ENCODE measurements at places on chromosomes 7 and 10. TPM values are rescaled to one million over a fixed set of nuclear protein-coding genes. Genes with fewer than 3 reads are reported as not detected.

- DNase-seq = no peak
- no peak overlapping the region for H3K4me3 ChIP-seq
- no peak overlapping the region for H3K27ac ChIP-seq
- H3K27me3 ChIP-seq = 0 out of 2 replicates have a peak, but pooled peaks cover 3% of the 10 kb centered on the region
- no peaks in the 10 kb centered on the region for H3K4me1 ChIP-seq
- no peaks in the 10 kb centered on the region for H3K36me3 ChIP-seq
These were observed 248.1 kb downstream of the ABCA13 start for GRCh38 chr7:48419401-48419800.

DNA sequence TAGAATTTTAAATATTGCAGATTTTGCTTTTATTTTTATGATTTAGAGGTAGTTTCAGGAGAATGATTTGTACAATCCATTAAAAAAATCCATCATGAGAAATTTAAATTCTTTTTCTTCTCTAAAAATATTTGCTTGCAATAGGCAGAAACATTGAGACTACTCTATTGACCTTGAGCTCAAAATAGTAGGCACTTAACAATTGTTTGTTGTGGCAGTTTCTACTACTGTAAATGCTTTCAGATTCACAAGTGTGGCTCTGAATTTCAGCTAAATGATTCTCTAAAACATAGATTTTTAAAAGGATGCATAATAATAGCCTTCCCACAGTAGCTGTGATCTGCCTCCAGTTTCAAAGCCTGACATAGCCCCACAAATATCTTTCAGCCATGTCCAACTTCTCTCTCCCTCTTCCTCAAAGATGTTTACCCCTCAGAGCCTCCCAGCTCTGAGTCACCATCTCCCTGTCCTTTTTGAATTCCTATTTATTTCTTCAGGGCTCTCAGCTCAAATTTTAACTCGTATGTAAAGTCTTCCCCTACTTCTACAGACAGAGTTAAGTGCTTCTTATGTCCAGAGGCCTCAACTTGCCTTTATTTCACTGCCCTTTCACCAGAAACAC, 160.5 kb downstream of the AOAH start:
- no peak for DNase-seq
- H3K36me3 ChIP-seq = no peaks in the 10 kb centered on the region
- H3K4me3 ChIP-seq = no peak overlapping the region
- no peak overlapping the region for H3K27ac ChIP-seq
- no peaks in the 10 kb centered on the region for H3K27me3 ChIP-seq

The SEC23IP gene
- total RNA-seq = 46.7 TPM

GRCh38 chr7:7321681-7322080, 139.3 kb downstream of the C1GALT1 start:
- H3K27me3 ChIP-seq = no peaks in the 10 kb centered on the region
- no peaks in the 10 kb centered on the region for H3K4me1 ChIP-seq
- no peak overlapping the region for H3K27ac ChIP-seq
- peak; percentile 52 for DNase-seq

The ITGB8 gene
- total RNA-seq = 35.0 TPM

DNA sequence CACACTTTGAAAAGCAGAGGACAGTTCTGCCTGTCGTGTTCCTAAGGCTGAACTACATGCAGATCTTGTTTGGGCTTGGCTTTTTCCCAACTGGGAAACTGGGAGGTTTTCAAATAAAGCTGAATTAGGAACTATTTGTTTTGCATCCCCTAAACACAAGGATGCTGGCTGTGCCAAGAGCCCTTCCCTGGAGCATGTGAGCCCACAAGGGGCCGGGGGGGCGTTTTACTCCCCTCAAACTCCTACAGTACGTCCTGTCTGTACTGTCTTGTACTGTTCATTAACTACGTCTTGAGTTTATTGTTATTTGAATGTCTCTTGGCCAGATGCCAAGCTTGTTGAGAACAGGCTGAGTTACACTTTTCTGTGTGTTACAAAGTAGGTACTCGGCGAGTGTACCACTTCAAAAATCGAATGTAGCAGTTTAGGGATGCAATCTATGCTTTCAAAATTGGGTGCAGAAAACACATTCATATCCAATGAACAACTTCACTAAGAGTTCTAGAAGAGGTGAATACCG, 94.9 kb downstream of the GFRA1 start:
- DNase-seq = no peak
- H3K27me3 ChIP-seq = no peaks in the 10 kb centered on the region
- H3K27ac ChIP-seq = no peak overlapping the region
- no peak overlapping the region for H3K4me3 ChIP-seq

The EN2 gene
- total RNA-seq = 0.81 TPM

The PIP gene
- not detected for total RNA-seq

The AZGP1 gene
- not detected for total RNA-seq

The NKX1-2 gene
- 0.56 TPM for total RNA-seq

DNA sequence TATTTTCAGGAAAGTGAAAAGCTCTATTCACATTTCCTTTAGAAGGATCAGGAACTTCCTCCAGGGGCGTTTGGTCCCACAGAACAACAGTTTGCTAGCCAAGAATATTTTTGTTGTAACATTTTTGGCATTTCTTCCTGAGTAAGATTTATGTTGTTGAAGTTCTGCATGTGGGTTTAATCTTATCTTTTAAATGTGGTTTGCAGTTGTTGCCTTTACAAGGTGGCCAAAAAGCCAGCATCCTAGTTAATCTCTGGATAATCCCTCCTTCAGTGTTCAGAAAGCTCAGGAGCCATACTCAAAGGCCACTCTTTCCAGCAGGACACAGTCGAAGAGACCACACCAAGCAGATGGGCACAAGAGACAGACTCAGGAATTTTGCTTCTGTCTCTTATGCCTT, 30.0 kb downstream of the SLC26A4 start:
- peaks cover 52% of the 10 kb centered on the region for H3K4me1 ChIP-seq
- no peaks in the 10 kb centered on the region for H3K36me3 ChIP-seq
- no peak overlapping the region for H3K4me3 ChIP-seq
- peak; percentile 75 for DNase-seq

The CALHM1 gene
- total RNA-seq = 0.13 TPM

- H3K4me3 ChIP-seq = no peak overlapping the region
- no peaks in the 10 kb centered on the region for H3K36me3 ChIP-seq
- no peak overlapping the region for H3K27ac ChIP-seq
- no peaks in the 10 kb centered on the region for H3K27me3 ChIP-seq
These were observed 1063.4 kb upstream of the GHITM start for GRCh38 chr10:83075815-83076355.

- no peak overlapping the region for H3K4me3 ChIP-seq
- no peaks in the 10 kb centered on the region for H3K36me3 ChIP-seq
- H3K27ac ChIP-seq = no peak overlapping the region
- H3K27me3 ChIP-seq = no peaks in the 10 kb centered on the region
These were observed 306.2 kb downstream of the FRMD4A start for GRCh38 chr10:14024329-14025202.

GRCh38 chr10:15715619-15716227, 4.0 kb downstream of the ITGA8 start:
- H3K27me3 ChIP-seq = no peaks in the 10 kb centered on the region
- DNase-seq = peak; percentile 12
- no peak overlapping the region for H3K27ac ChIP-seq

DNA sequence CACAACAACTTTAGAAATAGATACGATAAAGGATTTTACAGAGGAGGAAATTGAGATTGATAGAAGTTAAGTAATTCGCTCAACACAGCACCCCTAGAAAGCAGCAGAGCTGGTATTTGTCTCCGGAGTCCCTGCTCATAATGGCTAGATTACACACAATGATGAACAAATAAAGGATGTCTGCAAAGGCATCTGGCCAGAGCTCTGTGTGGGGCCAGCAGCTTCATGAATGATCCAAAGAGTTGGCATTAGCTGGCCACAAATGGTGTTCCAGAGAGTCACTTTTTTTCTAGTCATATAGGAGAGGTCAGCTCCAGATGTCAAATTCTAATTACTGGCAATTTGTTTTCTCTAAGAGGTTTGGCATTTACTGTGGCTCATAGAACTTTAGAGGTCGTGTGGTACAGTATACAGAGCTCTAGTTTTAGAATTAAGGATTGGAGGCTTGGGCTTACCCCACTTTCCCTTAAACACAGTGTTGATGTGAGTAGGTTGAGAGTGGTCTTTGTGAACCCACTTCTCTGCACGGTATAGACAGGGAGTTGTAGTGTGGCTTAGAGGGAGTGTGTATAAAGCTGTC, 186.2 kb downstream of the BICC1 start:
- no peaks in the 10 kb centered on the region for H3K36me3 ChIP-seq
- no peak overlapping the region for H3K4me3 ChIP-seq
- H3K4me1 ChIP-seq = peaks cover 17% of the 10 kb centered on the region
- H3K27ac ChIP-seq = no peak overlapping the region

GRCh38 chr7:96740130-96740529, 30.5 kb upstream of the SEM1 start:
- H3K4me1 ChIP-seq = no peaks in the 10 kb centered on the region
- no peaks in the 10 kb centered on the region for H3K36me3 ChIP-seq
- no peak for DNase-seq
- H3K27ac ChIP-seq = no peak overlapping the region

The SLC39A12 gene
- not detected for total RNA-seq

DNA sequence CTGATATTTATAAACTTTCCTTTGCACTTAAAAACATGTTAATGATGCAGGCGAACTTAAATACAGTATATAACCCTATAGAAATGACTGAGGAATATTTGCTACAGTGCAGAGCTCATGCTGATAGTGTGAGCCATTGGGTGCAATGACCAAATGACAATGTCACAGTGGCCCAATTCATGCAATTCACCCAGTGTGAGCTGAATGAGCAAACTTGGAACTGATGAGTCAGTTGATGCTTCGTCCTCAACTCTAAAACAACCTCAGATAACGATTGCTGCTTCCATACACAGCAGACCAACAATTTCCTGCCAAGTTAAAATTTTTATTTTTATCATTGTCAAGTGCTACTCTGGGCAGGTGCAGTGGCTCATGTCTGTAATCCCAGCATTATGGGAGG, 12.1 kb upstream of the ZC3HAV1L start:
- H3K36me3 ChIP-seq = no peaks in the 10 kb centered on the region
- no peak overlapping the region for H3K27ac ChIP-seq
- no peaks in the 10 kb centered on the region for H3K27me3 ChIP-seq
- H3K4me1 ChIP-seq = no peaks in the 10 kb centered on the region
- DNase-seq = no peak

The AKR1E2 gene
- total RNA-seq = not detected

- H3K27me3 ChIP-seq = no peaks in the 10 kb centered on the region
- H3K4me3 ChIP-seq = no peak overlapping the region
- H3K36me3 ChIP-seq = no peaks in the 10 kb centered on the region
- no peak for DNase-seq
- H3K27ac ChIP-seq = no peak overlapping the region
- H3K4me1 ChIP-seq = peaks cover 3% of the 10 kb centered on the region
These were observed 592.5 kb downstream of the ARL4A start for GRCh38 chr7:13279854-13280435.

GRCh38 chr10:76984559-76985443, 652.8 kb downstream of the KCNMA1 start:
- H3K27me3 ChIP-seq = no peaks in the 10 kb centered on the region
- H3K27ac ChIP-seq = no peak overlapping the region
- no peaks in the 10 kb centered on the region for H3K36me3 ChIP-seq
- peak; percentile 80 for DNase-seq

The LRRN3 gene
- total RNA-seq = 19.3 TPM

The HOXA2 gene
- total RNA-seq = 4.2 TPM

Measured in SJCRH30 (cell line).